IMR-90 (cell line): ENCODE measurements at places on chromosomes 6 and 20. TPM values are rescaled to one million over a fixed set of nuclear protein-coding genes. Genes with fewer than 3 reads are reported as not detected.

Gene ADGRF4
- total RNA-seq: under 0.01 TPM in 1 of 2 replicates, not detected in the other

Gene FOXQ1
- not detected in 2 replicates for total RNA-seq

Gene ENPP4
- total RNA-seq: under 0.01 TPM in 2 replicates

Gene SNAI1
- 0.54 and 0.83 TPM in 2 replicates for total RNA-seq

Gene TMC2
- not detected in 2 replicates for total RNA-seq

Gene TSBP1
- not detected in 2 replicates for total RNA-seq

Gene SYCP2L
- total RNA-seq: not detected in 2 replicates

Gene EPM2A
- 3.9 and 4.5 TPM in 2 replicates for total RNA-seq

Gene ENPP1
- 38.9 and 39.4 TPM in 2 replicates for total RNA-seq

Gene APOM
- 0.83 and 1.4 TPM in 2 replicates for total RNA-seq

Gene TRIM31
- total RNA-seq: not detected in 2 replicates

Gene MTG2
- 11.5 and 12.2 TPM in 2 replicates for total RNA-seq

Gene PPDPF
- total RNA-seq: 12.9 and 17.2 TPM in 2 replicates

Gene PRDM13
- not detected in 2 replicates for total RNA-seq

DNA sequence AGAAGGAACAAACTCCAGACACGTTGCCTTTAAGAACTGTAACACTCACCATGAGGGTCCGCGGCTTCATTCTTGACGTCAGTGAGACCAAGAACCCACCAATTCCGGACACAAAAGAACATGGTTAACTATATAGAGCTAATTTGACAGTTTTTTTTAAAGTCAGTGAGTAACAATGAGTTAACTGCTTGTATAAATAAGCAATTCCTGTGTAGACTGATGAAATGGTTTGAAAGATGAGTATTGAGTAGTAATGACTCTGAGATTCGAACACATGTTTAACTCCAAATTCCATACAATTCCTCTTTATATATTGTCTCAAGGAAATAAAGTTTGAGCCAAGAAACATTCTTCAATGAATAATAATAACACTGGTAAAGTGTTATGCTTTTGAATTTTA, 478.0 kb downstream of the MMUT start:
- no peak overlapping the region for H3K27ac ChIP-seq
- no peaks in the 10 kb centered on the region for H3K27me3 ChIP-seq
- H3K36me3 ChIP-seq: no peaks in the 10 kb centered on the region
- peak; percentile 82 for DNase-seq

DNA sequence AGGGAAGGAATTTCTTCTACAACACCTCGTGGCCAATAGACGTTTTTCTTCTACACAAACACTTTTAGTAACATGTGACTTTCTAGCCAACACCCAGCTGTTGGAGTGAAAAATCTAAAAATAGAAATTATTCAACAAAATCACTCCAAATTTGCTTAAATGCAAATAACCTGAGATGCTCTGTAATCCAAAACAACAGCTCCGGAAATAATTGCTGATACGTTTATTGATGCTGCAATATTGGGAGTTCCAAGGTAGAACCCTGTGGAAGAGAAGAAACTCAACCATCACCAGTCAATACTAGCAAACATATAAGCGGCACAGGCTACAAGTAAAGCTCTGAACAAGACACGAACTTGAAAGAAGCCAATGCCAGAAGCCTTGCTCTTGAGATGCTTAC, 230.6 kb downstream of the ALDH8A1 start:
- no peaks in the 10 kb centered on the region for H3K27me3 ChIP-seq
- no peak overlapping the region for H3K4me3 ChIP-seq
- peak overlapping the region; percentile 24; the same call in 1 of the 2 replicates for H3K27ac ChIP-seq
- no peaks in the 10 kb centered on the region for H3K36me3 ChIP-seq

GRCh38 chr6:21987501-21987957, 309.3 kb downstream of the PRL start:
- peaks cover 4% of the 10 kb centered on the region for H3K4me1 ChIP-seq
- peak; percentile 97 for DNase-seq
- H3K27ac ChIP-seq: peak overlapping the region; percentile 83
- no peaks in the 10 kb centered on the region for H3K36me3 ChIP-seq

- H3K4me3 ChIP-seq: no peak overlapping the region
- H3K36me3 ChIP-seq: peaks cover 11% of the 10 kb centered on the region
Measured at GRCh38 chr6:53916804-53917463, 122.1 kb downstream of the LRRC1 start.

DNA sequence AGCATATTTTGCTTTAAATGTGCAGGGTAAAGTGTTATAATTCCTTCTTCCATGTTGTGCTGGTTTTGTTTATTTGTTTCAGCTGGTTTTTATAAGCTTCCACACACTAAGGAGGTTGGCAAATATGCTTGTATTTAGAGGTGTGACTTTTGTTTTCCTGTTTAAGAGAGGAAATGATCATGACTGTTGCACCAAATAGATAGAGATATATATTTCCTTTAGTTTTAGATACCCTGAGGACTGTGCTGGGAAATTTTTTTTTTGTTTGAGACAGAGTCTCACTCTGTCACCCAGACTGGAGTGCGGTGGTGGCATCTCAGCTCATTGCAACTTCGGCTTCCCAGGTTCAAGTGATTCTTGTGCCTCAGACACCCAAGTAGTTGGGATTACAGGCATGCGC, 5.8 kb downstream of the TBPL1 start:
- H3K36me3 ChIP-seq: no peaks in the 10 kb centered on the region
- no peak overlapping the region for H3K4me3 ChIP-seq
- no peaks in the 10 kb centered on the region for H3K27me3 ChIP-seq
- H3K27ac ChIP-seq: no peak overlapping the region
- DNase-seq: no peak

- H3K36me3 ChIP-seq: no peaks in the 10 kb centered on the region
- DNase-seq: no peak
- H3K4me3 ChIP-seq: no peak overlapping the region
- no peaks in the 10 kb centered on the region for H3K27me3 ChIP-seq
Measured at GRCh38 chr20:40493549-40493948, 195.5 kb downstream of the MAFB start.

DNA sequence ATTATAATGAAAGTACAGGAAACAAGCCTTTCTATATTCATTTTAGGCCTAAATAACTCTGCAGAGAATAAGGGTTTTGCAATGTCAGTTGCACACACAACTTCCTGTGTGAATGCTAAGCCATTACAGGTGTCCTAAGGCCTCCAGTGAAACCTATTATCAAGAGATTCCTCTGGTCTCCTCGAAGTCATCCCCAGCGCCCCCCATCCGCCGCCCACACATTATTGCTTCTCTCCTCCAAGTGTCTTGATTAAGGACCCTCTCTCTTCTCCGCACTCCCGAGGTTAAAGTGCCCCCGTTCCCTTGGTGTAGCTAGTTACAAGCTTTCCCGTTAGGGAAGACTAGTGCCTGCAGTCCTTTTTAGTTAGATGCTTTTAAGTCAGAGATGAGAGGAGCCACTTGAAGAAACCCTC, 1.3 kb downstream of the HIVEP2 start:
- H3K4me1 ChIP-seq: peaks cover 8% of the 10 kb centered on the region
- no peaks in the 10 kb centered on the region for H3K27me3 ChIP-seq
- peak overlapping the region; percentile 93 for H3K27ac ChIP-seq
- peak overlapping the region; percentile 74 for H3K4me3 ChIP-seq

GRCh38 chr20:39800111-39800510, 838.0 kb downstream of the DHX35 start:
- no peak overlapping the region for H3K27ac ChIP-seq
- no peak overlapping the region for H3K4me3 ChIP-seq
- no peaks in the 10 kb centered on the region for H3K36me3 ChIP-seq
- no peaks in the 10 kb centered on the region for H3K27me3 ChIP-seq
- no peaks in the 10 kb centered on the region for H3K4me1 ChIP-seq

DNA sequence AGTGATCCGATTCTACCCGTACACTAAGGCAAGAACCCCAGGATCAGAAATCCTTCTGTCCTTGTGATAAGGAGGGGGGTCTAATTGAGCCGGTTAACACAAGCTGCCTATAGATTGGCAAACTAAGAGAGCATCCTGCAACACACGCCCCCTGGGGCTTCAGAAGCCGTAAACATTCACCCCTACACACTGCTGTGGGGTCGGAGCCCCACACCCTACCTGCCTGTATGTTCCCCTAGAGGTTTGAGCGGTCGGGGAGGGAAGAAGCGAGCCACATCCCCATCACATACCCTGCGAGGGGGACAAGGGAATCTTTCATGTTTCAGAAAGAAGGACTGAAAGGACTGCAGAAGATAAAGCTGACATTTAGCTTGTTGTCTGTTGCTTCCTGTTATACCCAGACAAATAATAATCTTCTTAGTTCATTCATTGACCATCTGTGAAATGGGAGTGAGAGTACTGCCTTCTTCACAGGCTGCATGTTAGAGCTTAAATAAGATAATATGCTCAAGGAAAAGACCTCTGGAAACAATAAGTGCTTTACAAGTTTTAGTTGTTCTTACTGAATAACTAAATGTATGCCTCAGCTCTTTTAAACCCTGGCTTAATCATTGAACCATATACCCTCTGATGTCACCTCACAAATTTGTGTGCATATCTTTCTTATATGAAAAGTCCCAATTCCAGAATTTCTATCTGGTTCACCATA, 74.2 kb upstream of the RNF217 start:
- H3K36me3 ChIP-seq: no peaks in the 10 kb centered on the region
- no peak overlapping the region for H3K27ac ChIP-seq
- no peak overlapping the region for H3K4me3 ChIP-seq
- peaks cover 2% of the 10 kb centered on the region; the same call in 1 of the 2 replicates for H3K4me1 ChIP-seq

- no peak overlapping the region for H3K27ac ChIP-seq
- no peaks in the 10 kb centered on the region for H3K36me3 ChIP-seq
- peak; percentile 72 for DNase-seq
- H3K4me3 ChIP-seq: no peak overlapping the region
- H3K4me1 ChIP-seq: peaks cover 8% of the 10 kb centered on the region; the same call in 1 of the 2 replicates
Measured at GRCh38 chr6:142838821-142839685, 105.9 kb downstream of the HIVEP2 start.

- no peaks in the 10 kb centered on the region for H3K27me3 ChIP-seq
- H3K27ac ChIP-seq: peak overlapping the region; percentile 88; the same call in 1 of the 2 replicates
- H3K4me3 ChIP-seq: no peak overlapping the region
- no peak for DNase-seq
- H3K36me3 ChIP-seq: no peaks in the 10 kb centered on the region
Measured at GRCh38 chr6:139534472-139535115, 160.1 kb upstream of the CITED2 start.

GRCh38 chr6:128350416-128351254, 169.8 kb downstream of the PTPRK start:
- H3K4me3 ChIP-seq: no peak overlapping the region
- H3K4me1 ChIP-seq: peaks cover 2% of the 10 kb centered on the region
- no peaks in the 10 kb centered on the region for H3K27me3 ChIP-seq
- DNase-seq: peak; percentile 49
- no peaks in the 10 kb centered on the region for H3K36me3 ChIP-seq
- no peak overlapping the region for H3K27ac ChIP-seq

DNA sequence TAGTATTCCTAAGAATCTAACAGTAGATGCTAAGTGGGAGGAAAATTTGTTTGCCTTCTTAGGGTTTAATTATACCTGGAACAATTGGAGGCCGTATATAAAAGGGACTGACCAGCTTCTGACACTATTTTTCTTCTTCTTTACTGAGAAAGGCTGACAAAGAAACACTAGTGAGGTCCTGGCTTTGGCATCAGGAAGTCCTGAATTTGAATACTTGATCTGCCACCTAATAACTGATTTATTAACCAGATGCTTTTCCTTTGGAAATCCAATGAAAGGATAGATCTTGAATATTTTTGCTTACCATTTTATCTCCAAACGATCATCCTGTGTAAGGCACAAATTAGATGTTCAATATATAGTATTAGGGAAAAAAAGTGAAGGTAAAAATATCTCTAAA, 382.5 kb downstream of the CENPW start:
- H3K27me3 ChIP-seq: no peaks in the 10 kb centered on the region
- no peak overlapping the region for H3K4me3 ChIP-seq
- no peak overlapping the region for H3K27ac ChIP-seq

- H3K27me3 ChIP-seq: no peaks in the 10 kb centered on the region
- peaks cover 8% of the 10 kb centered on the region for H3K4me1 ChIP-seq
- H3K27ac ChIP-seq: no peak overlapping the region
- no peak overlapping the region for H3K4me3 ChIP-seq
- no peaks in the 10 kb centered on the region for H3K36me3 ChIP-seq
Measured at GRCh38 chr20:23141450-23142161, 55.5 kb upstream of the CD93 start.

DNA sequence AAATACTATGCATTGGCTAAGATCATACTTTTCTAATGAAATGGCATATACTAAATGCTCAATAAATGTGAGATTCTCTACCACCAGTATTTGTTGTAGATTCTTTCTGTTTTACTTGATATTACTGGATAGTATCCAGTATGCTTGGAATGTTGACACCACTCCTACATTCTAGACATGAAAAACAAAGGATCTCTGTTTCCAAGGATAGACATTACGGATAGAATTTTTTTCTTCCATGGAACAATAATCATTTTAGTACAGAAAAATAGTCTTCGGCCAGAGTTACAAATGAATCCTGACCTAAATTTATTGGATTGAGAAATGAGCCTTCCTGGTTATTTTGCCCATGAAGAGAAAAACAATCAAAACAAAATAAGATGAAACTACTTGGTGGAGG, 258.2 kb upstream of the NT5E start:
- H3K4me3 ChIP-seq: no peak overlapping the region
- H3K27me3 ChIP-seq: no peaks in the 10 kb centered on the region
- H3K4me1 ChIP-seq: peaks cover 5% of the 10 kb centered on the region; the same call in 1 of the 2 replicates
- H3K27ac ChIP-seq: no peak overlapping the region
- no peaks in the 10 kb centered on the region for H3K36me3 ChIP-seq

DNA sequence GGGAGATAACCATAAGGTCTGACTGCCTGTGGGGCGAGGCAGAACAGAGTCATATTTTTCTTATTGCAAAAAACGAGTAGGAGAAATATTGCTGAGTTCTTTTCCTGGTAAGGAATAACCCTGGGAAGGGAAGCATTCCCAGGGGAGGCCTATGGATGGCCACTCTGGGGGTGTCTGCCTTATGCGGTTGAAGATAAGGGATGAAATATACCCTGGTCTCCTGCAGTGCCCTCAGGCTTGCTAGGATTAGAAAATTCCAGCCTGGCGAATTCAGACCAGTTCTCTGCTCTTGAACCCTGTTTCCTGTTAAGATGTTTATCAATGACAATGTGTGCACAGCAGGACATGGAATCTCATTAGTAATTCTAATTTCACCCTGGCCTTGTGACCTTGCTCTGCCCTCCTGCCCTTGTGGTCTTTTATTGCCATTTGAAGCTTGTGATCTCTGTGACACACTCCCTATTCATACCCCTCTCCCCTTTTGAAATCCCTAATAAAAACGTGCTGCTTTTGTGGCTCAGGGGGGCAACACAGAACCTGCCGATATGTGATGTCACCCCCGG, 491.1 kb upstream of the EYS start:
- DNase-seq: no peak
- H3K27me3 ChIP-seq: no peaks in the 10 kb centered on the region
- no peak overlapping the region for H3K27ac ChIP-seq
- no peak overlapping the region for H3K4me3 ChIP-seq
- H3K36me3 ChIP-seq: no peaks in the 10 kb centered on the region
- no peaks in the 10 kb centered on the region for H3K4me1 ChIP-seq

GRCh38 chr6:36248980-36249379, 20.9 kb upstream of the PNPLA1 start:
- no peaks in the 10 kb centered on the region for H3K36me3 ChIP-seq
- peaks cover 14% of the 10 kb centered on the region for H3K4me1 ChIP-seq
- DNase-seq: peak; percentile 70
- H3K27ac ChIP-seq: peak overlapping the region; percentile 3; the same call in 1 of the 2 replicates
- H3K4me3 ChIP-seq: no peak overlapping the region
- H3K27me3 ChIP-seq: no peaks in the 10 kb centered on the region
